ENCODE measurements at places on chromosomes 1 and 21.

DNA sequence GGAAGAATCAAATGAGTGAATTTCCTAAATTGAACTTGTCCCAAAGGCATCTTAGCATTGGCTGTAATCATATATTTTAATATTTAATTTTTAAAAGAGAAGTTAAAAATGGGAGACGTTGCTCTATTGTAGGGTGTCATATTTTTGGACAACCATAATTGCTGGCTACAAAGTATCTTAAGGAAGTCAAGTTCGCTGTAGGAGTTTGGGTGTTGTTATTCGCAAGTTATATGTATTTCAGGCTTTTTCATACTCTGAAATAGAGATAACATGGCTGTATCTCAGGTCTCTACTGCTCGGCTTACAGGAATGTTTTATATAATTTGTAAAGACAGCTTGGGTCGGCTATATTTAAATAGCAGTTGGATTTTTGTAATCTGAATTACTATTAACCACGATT, 852 bp downstream of the TMEM50A start:
- DNase-seq = no peak

GRCh38 chr1:199096591-199096990, 457.8 kb downstream of the PTPRC start:
- DNase-seq = no peak

GRCh38 chr1:6096243-6097116, 50.8 kb downstream of the KCNAB2 start:
- no peak for DNase-seq

GRCh38 chr1:3187415-3188149, 118.6 kb downstream of the PRDM16 start:
- DNase-seq = no peak

DNA sequence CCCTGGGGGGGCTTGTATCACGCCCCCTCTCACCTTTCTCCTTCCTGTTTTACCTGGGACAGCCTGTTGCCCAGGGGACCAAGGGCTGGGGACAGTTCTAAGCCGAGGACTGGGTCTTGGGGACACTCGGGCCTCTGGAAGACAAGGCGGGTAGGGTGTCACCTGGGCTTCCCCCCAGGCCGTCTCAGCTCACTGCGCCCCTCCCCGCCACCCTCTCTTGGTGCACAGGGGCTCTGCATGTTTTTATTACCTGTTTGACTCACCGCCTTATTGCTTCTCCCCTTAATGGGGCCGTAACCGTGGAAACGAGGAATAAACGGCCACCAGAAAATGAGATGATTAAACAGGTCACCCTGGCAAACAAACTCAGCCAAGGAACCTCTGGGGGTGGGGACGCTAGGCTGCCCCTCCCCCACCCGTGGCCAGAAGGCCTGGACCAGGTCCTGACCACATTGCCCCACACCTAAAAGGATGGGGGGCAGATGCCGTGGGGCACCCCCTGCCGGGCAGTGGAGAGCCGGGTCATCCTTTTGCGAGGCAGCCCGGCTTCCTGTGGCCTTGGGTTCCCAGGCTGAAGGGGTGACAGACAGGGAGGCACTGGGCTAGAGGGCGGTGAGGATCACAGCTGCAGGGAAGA, 109.9 kb downstream of the CASZ1 start:
- no peak for DNase-seq

DNA sequence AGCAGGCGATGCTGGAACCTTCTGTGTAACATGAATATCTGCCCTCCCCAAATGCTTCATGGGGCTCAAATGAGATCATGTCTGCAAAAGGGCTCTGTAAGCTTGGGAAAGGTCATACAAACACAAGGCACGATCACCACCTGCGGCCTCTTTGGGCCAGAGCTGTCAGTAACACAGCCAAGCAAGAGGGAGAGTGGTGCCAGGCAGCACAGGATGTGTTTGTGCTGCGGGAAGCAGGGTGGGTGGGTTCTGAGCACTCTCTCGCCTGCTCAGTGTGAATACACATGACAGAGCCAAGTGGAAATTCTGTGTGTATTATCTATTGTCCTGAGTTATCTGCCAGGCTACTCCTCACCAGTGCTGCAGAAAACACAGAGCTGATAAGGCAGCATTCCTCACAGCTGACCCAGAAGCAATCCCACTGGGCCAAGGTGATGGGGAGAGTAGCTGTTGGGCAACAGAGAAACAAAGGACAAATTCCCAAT, 101.2 kb downstream of the LAMC2 start:
- DNase-seq = no peak

GRCh38 chr1:226938903-226939437, 1.1 kb upstream of the COQ8A start:
- DNase-seq = no peak

DNA sequence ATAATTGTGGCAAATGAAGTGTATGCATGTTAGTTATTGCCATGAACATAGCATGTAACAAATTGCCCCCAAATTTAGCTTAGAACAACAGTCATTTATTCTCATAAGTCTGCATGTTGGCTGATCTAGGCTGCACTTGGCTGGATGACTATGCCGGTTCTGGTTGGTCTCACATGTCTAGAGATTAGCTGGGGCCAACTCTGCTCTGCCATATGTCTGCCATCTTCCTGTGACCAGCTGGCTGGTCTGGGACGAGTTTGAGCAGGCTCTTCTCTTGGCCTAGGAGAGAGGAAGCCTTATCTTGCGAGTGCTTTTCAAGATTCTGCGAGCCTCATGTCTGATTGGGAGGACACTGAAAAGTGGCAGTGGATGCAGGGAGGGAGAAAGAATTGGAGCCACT, 198.3 kb upstream of the FAM78B start:
- DNase-seq = no peak

DNA sequence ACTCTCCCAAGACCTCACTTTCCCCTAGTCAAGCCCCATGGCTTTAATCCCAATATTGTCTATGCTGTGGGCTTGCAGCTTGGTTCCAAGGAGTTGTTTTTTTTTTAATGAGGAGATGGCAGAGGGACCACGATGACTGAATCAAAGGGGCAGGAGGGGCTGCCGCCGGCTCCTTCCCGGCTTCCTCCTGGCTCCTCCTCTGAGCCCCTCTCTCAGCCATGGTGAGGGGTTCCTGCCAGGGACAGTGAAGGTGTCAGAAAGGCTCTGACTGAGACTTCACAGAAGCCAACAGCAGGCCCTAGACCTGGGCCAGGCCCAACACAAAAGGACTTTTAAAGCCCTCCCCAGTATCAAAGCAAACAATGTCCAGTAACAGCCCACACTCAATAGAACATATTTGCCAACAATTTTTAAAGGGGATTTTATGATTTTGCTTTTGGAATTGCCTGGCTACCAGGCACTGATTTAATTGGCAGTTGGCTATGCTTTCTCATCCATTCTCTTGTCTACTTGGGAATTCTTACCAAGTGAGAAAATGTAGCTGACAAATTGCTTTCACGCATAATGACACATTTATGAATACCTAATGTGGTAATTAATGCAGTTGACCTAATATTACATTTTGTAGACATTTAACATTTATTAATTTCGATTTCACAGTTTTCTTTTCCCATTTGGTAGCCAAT, 54.2 kb downstream of the FBXO2 start:
- no peak for DNase-seq

DNA sequence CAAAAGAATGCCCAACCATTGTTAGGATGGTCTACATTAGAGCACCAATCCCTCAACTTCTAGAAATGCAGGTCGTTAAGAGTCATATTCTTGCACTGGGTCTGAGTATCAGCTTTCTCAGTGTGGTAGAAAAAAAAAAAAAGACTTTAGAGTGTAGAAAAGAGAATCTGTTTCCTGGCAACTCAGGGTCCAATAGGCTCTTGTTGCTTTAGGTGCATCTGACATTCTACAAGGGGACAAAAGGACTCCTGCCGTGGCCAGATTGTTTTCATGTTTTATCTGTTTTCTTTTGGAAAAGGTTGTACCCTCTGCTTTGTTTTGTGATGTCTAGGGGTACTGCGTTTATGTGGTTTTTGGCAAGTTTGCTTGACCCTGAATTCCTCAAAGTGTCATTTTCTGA, 105.4 kb upstream of the KCNK2 start:
- no peak for DNase-seq

DNA sequence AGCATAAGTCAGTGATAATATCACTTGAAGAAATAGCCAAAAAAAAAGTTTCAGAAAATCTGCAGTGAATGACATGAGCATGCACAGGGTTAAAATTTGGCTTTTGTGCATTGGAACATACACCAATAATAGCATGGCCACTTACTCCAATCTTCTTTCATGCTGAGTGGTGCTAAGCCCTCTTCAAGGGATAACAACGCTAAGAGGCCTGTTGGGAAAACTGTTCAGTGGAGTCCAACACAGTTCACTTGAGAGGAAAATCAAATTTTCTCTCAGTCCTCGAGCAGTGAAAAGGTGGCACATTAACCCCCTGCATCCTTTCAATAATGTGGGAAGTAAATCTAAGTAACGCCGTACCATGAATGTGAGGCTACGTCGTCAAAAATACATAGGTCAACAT, 264.7 kb downstream of the SPATA17 start:
- DNase-seq = no peak

GRCh38 chr1:101311146-101311920, 74.5 kb downstream of the S1PR1 start:
- DNase-seq = no peak

GRCh38 chr1:68798071-68798470, 301.2 kb upstream of the DEPDC1 start:
- no peak for DNase-seq

DNA sequence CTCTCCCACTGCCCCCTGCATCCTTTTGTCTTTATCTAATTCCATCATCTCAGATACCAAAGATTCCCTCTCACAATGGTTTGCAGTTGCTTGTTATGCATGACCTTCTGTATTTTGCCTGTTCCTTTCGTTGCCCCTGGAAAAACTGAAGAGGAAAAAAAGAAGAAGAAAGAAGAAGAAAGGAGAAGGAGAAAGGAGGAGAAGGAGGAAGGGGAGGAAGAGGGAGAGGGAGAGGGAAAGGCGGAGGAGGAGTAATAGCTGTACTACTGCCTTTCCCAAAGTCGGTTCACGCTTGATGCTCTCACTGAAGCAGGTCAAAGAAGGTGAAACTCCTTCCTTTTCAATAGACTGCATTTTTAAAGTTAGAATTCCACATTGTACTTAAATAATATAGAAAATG, 513.8 kb downstream of the PTPRC start:
- DNase-seq = no peak

GRCh38 chr1:177307771-177308170, 137.0 kb downstream of the BRINP2 start:
- no peak for DNase-seq

DNA sequence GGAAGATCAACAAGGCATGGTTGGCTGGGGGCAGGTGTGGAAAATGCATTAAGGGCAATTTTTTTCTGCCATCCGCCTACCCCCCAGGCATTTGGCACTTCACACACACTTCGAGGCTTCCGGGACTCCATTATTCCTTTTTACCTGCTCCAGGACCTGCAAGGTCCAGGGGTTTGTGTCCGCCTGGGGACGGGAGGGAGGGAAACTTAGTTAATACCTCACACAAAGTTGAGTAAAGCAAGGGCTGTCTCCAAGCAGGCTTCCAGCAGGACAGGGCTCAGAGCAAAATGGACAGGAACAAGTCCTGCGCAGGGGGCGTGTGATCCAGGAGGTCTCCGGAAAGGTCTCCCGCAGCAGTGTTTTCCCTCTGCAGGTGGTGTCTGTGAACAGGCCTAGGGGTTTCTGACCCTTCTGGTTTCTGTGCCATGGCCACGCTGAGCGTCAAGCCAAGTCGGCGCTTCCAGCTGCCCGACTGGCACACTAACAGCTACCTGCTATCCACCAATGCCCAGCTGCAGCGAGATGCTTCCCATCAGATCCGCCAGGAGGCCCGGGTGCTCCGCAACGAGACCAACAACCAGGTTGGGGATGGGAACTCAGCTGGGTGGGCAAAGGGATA, 712 bp downstream of the TEKT2 start:
- DNase-seq = no peak

DNA sequence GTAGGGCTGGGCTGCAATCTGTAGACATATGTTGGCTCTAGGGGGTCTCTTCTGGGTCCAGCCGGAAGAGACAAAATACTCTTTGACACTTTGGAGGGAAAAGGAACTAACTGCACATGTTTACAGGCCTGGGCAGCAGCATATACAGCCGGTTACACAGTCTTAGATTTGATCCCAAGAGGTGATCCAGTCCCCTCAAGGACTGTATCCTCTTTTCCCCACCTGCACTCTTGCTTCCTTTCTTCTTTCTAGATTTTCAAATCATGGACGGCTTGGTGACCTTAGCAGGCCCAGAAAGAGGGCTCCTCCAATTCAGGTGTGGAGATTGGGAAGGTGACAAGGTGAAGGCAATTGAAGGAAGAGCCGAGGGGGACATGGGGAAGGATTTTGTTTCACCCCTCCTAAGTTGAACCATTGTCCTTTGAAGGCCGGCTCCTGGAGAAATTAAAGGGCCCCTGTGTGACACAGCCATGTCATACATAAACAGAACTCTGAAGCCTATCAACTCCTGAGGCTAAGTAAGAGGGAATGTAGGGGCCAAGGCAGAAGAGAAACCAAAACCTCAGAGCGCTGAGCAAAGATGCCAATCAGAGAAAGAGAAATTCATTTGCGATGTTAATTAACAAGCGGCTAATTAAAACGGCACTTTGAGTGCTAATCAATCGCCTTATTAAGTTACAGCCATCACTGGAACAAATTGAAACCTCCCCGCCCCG, 5.9 kb upstream of the BARHL2 start:
- DNase-seq = no peak

- DNase-seq = no peak
Observed at GRCh38 chr1:9302745-9303524, 10.2 kb downstream of the SPSB1 start.

DNA sequence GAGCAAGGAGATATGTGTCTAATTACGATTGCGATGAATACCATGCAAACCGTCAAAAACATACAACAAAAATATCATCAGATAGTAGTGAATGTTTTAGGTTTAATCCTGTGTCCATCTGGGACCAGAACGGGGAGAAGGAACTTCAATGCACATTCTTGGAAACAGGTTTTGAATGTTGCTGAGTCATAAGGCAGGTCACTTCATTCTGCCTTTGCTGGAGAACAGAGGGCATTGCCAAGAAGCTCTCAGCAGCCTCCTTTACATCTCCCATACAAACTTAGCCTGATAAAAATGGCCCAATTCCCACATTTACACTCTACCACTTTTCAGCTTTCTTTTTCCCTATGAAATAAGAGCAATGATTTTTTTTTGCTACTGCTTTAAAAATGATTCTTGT, 78.0 kb upstream of the KCNJ6 start:
- no peak for DNase-seq

DNA sequence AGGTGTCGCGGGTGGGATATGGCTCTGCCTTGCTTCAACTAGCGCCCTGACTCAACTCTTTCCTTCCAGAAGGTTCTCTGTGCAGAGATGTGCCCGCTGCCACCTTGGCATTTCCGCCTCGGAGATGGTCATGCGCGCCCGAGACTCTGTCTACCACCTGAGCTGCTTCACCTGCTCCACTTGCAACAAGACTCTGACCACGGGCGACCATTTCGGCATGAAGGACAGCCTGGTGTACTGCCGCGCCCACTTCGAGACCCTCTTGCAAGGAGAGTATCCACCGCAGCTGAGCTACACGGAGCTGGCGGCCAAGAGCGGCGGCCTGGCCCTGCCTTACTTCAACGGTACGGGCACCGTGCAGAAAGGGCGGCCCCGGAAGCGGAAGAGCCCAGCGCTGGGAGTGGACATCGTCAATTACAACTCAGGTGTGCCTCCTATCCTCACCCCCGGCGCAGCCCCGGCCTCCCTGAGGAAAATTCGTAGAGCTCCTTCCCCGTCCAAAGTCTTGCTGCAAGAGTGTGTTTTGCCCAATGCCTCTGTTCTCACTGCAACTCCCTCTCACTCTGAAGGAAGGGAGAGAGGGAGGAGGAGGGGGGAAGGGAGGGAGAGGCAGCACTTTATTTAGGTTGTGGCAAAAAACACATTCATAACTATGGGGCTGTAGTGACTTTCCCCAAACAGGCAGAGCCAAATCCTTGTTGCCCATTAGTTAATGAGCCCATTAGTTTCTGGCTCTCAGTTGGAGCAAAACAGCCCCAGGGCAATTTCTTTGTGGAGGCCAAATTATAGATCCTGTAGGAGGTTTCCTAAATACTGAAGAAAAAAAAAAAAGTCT, 4.3 kb downstream of the LHX9 start:
- no peak for DNase-seq

Measured in hematopoietic multipotent progenitor cell treated with erythropoietin and hydrocortisone succinate and interleukin-3 and kit ligand, for 17 days (in vitro differentiated cells).